GM23248 (cell line): ENCODE measurements at places on chromosomes 12 and 14.

GRCh38 chr14:103854822-103855733 is 7.7 kb upstream of the PPP1R13B start:
- H3K36me3 ChIP-seq: no peaks in the 10 kb centered on the region
- no peak for DNase-seq
- no peak overlapping the region for H3K27ac ChIP-seq
- no peak overlapping the region for H3K4me3 ChIP-seq
- no peaks in the 10 kb centered on the region; the same call in 1 of the 2 replicates for H3K27me3 ChIP-seq

- no peak for DNase-seq
- no peaks in the 10 kb centered on the region for H3K27me3 ChIP-seq
- no peak overlapping the region for H3K27ac ChIP-seq
- no peaks in the 10 kb centered on the region for H3K36me3 ChIP-seq
- H3K4me3 ChIP-seq: no peak overlapping the region
- H3K4me1 ChIP-seq: no peaks in the 10 kb centered on the region; the same call in 1 of the 2 replicates
Observed at GRCh38 chr12:13562915-13563742, 366.6 kb downstream of the EMP1 start.

DNA sequence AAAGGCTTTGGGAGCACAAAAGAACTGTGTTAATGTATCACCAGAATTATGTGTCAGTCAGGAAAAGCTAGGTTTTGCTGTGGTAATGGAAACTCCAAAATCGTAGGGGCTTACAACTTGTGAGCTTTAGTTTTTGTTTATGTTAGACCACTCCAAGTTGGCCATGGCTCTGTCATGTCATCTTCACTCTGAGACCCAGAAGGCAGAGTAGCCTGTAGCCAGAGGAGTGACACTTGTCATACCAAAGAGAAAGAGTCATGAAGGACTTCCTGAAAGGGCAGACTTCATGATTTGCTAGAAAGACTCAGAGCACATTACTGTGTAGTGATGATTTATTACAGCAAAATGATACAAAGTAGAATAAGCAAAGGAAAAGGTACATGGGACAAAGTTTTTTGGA is 133.6 kb upstream of the SSTR1 start:
- H3K36me3 ChIP-seq: no peaks in the 10 kb centered on the region
- peaks cover 15% of the 10 kb centered on the region for H3K4me1 ChIP-seq
- H3K27me3 ChIP-seq: no peaks in the 10 kb centered on the region
- DNase-seq: peak; percentile 17
- no peak overlapping the region for H3K27ac ChIP-seq

- DNase-seq: peak; percentile 97
- H3K27me3 ChIP-seq: no peaks in the 10 kb centered on the region
- no peak overlapping the region for H3K4me3 ChIP-seq
- peaks cover 48% of the 10 kb centered on the region for H3K4me1 ChIP-seq
- H3K36me3 ChIP-seq: peaks cover 46% of the 10 kb centered on the region; the same call in 1 of the 2 replicates
- H3K27ac ChIP-seq: peak overlapping the region; percentile 94
Observed at GRCh38 chr12:124379938-124380754, 85.3 kb downstream of the RFLNA start.

GRCh38 chr12:113186033-113186365 is 478 bp downstream of the RITA1 start:
- H3K4me3 ChIP-seq: peak overlapping the region; percentile 81
- peaks cover 3% of the 10 kb centered on the region; the same call in 1 of the 2 replicates for H3K4me1 ChIP-seq
- DNase-seq: peak; percentile 43

- H3K27me3 ChIP-seq: no peaks in the 10 kb centered on the region
- H3K4me3 ChIP-seq: peak within 1 kb of the TSS; percentile 88
- no peaks in the 10 kb centered on the region for H3K36me3 ChIP-seq
- peak within 1 kb of the TSS; percentile 57 for H3K27ac ChIP-seq
- DNase-seq: peak; percentile 77
- H3K4me1 ChIP-seq: peaks cover 14% of the 10 kb centered on the region; the same call in 1 of the 2 replicates
Observed at GRCh38 chr12:123533672-123534643, at the start of gene RILPL1. Gene RILPL1, minus strand, starts transcription at chr12:123533719. Its CDS starts 237 bp downstream, at chr12:123533482.
